Fibroblast of villous mesenchyme (primary cell): ENCODE measurements at places on chromosomes 4 and X. TPM values are rescaled to one million over a fixed set of nuclear protein-coding genes. Genes with fewer than 3 reads are reported as not detected.

- peak; percentile 31 for DNase-seq
These were observed 17.9 kb upstream of the OGT start for GRCh38 chrX:71515038-71515396.

NSDHL gene
- total RNA-seq, result 23.8 and 28.5 TPM in 2 replicates

DNA sequence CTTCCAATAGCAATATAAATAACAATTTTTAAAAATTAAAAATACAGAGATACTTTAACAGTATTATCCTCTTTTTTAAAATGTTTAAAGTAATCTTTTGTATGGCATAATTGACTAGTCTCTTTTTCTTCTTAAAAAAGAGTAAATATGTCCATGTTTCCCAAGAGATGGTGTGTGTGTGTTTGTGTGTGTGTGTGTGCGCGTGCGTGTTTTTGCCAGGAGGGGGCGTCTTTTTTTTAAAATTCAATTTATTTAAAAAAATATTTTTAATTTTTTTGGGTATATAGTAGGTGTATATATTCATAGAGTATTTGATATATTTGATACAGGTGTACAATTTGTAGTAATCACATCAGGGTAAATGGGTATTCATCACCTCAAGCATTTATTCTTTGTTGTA lies 1073.7 kb downstream of the PCDH7 start:
- no peak for DNase-seq

MAOA gene
- 2.6 and 7.8 TPM in 2 replicates for total RNA-seq

- peak; percentile 86 for DNase-seq
These were observed 702 bp upstream of the CDKN2AIP start for GRCh38 chr4:183443655-183444213.
